ENCODE measurements at places on chromosomes 16 and 17.
A peak's percentile ranks its signal among the peaks of the same experiment; 100 is the strongest.

- peak; percentile 43 for DNase-seq
Observed at GRCh38 chr17:65558683-65559460, 2.6 kb downstream of the AXIN2 start.

GRCh38 chr16:21037736-21038135 is 112.9 kb downstream of the DNAH3 start:
- no peak for DNase-seq

DNA sequence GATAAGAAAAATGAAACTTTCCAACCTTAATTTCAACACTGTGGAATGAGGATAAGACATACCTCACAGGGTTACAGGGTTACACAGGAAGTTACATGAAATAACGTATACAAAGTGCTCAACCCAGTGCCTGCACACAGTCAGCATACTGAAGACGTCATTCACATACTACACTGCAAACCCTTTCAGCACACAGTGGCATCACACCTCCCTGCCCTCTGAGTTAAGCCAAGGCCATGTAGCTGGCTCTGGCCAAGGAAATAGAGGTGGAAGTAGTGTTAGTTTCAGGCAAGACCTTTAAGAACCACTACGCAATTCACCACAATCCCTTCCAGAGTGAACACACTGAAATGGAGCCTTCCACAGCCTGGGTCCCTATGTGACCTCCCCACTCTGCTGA is 46.6 kb upstream of the GSG1L start:
- no peak for DNase-seq

- no peak for DNase-seq
Observed at GRCh38 chr17:1604831-1605528, 23.7 kb downstream of the SLC43A2 start.

- DNase-seq = no peak
Observed at GRCh38 chr16:85965125-85965524, 66.2 kb downstream of the IRF8 start.

DNA sequence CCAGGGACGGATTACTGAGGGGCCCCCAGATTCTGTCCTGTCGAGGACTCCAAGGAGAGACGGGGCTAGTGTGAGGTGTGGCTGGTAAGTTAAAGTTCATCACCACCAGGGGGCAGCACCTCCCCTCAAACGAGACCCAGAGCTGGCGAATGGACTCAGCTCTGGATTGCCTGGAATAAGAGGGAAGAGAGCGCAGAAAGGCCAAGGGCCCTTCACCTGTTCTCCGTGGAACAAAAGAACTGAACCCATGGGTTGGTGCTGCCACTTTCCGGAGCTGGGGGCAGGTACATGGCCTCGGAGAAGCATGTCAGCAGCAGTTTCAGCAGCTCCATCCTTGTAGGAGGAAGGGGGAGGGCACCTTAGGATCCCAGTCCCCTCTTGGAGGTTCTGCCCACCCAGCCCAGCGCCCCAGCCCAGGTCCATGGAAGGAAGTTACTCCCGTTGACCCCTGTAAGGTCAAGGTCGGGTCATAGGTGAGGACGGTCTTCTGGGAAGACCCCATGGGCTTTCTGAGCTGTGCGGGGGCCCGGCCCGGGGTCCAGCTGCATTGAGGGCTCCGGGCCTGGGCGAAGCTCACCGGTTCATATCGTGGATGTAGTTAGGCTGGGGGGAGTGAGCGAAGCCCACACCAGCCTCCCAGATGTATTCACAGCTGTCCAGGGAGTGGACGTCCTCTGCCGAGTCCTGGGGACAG is 10.8 kb downstream of the HID1 start:
- peak; percentile 90 for DNase-seq

DNA sequence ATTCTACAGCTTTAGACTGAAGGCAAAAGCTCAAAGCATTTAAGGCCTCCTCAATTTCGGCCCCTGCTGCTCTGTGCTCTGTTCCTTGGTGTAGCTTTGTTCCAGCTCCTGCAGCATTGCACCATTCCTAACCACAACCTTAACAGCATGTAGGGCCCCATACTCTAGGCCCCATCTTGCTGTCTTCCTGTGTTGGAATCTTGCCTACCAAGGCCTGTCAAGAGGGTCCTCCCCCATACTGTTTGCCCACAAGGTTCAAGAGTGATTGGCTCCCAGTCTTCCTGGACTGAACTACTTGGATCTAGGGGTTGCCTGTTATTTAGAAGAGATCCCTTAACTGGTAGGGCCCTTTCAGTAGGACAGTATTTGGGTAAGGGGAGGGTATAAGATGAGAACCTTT is 26.8 kb downstream of the TRPV2 start:
- no peak for DNase-seq

DNA sequence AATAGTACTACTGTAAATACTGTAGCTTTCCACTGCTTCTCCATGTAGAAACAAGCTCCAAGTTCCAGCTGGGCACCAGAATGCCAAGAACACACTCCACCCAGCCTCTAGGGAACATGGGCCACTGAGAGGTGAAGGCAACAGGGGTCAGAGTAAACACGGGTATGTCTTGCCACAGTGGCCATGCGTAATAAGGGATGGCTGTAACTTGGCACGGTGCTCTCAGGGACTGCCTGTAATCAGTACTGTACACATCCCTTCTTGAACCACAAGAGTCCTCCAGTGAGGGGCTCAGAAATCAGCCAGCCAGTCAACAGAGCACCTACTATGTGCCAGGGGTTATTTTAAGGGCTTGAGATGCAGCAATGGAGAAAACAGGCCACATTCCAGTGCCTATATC is 10.8 kb downstream of the LRRC59 start:
- peak; percentile 52 for DNase-seq

- DNase-seq = no peak
Observed at GRCh38 chr16:24013864-24014645, 178.3 kb downstream of the PRKCB start.

DNA sequence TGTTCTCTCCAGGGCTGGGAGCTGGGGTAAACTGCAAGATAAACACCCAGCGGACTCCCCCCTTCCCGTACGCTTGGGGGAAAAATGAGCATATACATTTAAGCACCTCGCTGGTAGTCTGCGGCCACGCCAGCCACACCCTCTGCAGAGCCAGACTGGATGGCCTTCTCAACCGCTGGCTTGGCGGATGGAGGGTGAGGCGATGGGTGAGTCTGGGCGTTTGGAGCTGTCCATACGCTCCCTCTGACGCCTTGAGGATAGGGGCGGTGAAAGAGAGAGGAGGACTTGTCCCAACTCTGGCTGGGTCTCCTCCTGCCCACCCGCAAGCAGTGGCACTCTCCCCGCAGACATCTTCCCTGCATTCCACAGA is 1.0 kb downstream of the ITGA3 start:
- no peak for DNase-seq

- no peak for DNase-seq
Observed at GRCh38 chr17:74860872-74861661, 1.4 kb upstream of the GRIN2C start.

GRCh38 chr17:45018848-45019711 is 32.4 kb downstream of the DCAKD start:
- peak; percentile 62 for DNase-seq

DNA sequence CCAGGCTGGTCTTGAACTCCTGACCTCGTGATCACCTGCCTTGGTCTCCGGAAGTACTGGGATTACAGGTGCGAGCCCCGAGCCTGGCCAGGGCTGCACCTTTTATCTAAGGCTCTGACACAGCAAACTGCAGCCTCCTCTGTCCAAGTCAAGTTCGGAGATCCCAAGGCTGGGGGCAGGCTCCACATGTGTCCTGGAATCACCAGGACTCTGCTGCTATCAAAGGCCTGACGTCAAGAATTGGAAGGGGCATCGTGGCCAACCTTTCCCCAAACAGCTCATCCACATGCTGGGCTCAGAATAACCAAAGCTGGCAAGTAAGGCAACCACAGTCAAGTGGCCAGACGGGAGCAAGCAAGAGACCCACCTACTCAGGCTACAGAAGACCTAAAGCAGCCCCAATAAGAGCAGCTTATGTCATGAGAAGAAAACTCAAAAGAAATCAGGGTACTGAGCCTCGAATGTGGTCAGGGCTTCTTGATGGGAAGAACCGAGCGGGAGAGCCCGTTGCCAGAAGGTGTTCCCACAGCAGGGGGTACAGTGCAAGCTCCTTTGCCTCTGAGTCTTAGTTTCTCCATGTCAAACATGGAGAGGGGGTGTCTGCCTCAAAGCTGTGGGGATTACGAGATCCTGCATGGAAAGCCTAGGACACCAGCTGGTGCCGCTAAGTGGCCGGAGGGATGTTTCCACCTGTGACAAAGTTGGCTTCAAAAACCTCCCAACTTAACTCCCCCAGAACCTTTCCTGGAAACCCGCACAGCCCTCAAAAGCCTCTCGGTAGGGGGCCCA is 7.9 kb downstream of the MYBBP1A start:
- DNase-seq = no peak

DNA sequence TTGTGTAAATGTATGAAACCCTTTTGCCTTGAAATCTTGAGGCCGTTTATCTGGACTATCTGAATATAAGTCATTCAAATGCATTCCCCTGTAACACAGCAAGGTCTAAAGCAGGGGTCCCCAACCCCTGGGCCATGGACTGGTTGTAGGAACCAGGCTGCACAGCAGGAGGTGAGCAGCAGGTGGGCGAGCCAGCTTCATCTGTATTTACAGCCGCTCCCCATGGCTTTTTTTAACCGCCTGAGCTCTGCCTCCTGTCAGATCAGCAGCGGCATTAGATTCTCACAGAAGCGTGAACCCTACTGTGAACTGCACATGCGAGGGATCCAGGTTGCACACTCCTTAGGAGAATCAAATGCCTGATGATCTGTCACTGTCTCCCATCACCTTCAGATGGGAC is 24.1 kb downstream of the DNAH3 start:
- DNase-seq = no peak

DNA sequence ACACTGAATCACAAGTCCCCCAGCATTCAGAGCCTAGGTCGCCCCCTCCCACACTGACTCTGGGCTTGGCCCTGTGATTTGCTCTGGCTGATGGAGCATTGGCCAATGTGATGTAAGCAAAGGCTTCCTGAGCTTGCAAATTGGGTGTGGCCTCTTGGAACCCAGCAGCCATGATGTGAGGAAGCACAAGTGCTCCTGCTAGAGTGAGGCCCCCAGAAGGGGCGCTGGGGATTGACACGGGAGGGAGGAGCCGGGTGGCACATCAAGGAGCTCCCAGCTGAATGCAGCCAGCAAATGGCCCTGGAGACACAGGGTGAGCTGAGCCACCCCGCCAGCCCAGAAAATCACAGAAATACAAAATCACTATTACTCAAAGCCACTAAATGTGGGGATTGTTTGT is 308.5 kb downstream of the C16orf95 start:
- DNase-seq = no peak

DNA sequence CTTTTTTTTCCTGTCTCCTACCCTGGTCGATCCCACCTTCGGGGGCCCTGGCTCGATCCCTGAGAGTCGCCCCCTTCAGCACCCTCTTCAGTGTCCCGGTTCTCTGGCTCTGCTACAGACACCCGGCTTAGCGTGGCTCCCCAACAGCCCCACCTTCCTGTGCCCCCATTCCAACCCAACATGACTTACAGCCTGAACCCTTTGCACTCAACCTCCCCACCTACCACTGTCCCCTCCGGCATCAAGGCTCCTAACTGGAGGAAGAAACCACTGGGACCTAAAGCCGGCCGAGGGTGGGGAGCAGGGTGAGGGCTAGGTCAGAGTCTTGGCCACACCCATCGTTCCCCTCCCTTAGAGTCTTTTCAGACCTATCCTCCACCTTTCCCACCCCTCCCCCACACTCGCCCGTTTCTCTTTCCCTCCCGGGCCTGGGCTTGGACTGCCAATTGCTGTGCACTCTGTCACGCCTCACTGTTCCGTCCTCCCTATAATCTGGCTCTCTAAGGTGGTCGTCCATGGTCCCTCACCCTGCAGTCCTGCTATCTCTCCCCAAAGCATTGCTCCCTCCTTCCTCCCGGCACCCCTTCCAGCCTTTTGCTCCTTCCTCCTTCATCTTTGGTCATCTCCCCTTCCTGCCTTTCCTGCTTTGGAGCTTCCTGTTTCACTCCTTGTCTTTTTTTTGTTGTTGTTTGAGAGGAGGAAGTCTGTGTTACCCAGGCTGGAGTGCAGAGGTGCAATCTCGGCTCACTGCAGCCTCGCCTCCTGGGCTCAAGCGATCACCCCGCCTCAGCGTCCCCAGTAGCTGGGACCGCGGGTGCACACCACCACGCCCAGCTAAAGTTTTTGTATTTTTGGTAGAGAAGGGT is 890 bp upstream of the CLDN7 start:
- no peak for DNase-seq

GRCh38 chr16:30774367-30775130 is 12.4 kb downstream of the RNF40 start:
- DNase-seq = peak; percentile 14
